CD4-positive, alpha-beta T cell treated with Interleukin-6 at 100 ng/mL for 8 hours (primary cell): ENCODE measurements at places on chromosomes 1 and 21.

- no peak for DNase-seq
Measured at GRCh38 chr1:116031302-116031835, 55.1 kb downstream of the SLC22A15 start.

GRCh38 chr1:235015291-235015985, 113.2 kb downstream of the TOMM20 start:
- no peak for DNase-seq

DNA sequence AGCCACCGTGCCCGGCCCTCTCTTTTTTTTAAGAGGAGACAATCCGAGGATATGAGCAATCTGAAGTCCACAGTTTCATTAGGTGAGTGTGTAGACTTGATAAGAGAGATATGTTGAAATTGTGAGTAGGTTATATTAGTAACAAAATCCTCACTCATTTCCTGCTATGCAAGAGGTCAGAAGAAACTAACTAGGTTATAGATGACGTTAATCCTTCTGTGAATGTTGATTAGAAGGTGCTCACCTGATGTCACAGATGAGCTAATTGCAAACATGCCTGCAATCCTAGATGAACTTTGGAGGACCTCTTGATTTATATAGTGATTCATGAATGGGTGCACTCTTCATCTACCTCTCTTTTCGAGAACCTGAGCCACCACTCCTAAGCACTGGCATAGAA, 29.3 kb downstream of the NTMT2 start:
- DNase-seq = no peak

GRCh38 chr1:18941221-18942141, 15.0 kb downstream of the IFFO2 start:
- DNase-seq = no peak

GRCh38 chr1:46094471-46095005, 37.9 kb downstream of the PIK3R3 start:
- DNase-seq = no peak

DNA sequence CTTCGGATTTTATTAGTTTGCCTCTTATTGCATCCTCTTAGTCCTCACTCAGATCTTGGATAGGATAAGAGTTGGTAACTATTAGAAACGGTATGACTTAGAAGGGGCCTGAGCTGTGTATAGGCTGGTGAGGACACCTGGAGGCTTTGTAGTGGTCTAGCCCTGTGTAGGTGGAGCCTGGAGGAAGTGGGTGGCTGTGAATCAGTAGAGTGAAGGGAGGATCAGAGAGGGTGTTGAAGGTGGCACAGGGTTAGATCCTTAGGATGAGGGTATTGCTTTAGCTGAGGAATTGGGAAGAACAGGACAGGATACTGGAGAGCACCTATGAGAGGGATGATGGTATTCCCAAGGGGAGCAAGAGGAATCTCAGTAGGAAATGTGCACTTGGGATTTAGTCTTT, 5.7 kb downstream of the VANGL1 start:
- DNase-seq = no peak

DNA sequence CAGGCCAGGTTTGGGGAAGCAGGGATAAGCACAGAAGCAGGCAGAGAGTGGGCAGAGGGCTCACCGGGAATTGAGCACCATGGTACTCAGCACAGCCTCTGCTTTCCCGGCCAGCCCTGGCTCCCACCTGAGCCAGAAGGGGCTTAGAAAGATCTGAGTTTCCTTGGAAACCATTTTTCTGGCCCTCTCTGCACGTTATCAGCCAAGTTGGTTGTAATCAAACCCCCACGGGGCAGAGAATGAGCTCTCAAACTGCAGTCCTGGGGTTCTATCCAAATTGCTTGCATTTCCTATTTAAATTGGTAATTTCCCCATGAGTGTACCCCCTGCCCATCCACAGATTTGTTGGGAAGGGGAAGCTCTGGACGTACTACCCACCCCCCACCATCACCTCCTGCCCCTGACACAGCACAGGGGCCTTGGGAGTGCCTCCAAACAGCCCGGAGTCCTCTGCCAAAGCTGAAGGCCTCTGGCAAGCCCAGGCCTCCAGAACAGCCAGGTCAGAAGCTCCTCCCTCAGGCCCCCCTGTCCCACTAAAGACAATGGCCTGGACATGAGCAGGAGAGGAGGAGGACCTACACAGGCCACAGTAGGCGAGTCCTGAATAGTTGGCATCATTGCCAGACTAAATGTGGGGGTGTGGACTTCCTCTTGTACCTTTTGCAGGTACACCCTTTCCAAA, 42.7 kb upstream of the GJB5 start:
- no peak for DNase-seq

DNA sequence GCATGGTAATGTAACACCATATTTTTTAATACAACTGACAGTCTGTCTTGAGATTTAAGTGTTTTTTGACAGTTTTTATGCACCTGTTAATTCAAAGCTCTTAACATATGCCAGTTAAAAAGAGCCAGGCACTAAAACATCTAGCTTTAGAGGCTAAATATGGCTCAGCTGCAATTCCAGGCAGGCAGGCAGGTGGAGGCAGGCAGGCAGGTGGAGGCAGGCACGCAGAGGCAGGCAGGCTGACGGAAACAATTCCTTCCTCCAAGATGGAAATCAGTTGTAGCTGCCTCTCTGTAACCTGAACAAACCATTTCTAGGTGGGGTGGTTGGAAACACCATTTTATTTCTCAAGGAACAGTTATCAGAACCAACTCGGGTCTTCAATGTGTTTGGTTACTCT, 51.2 kb downstream of the GORAB start:
- DNase-seq = no peak

DNA sequence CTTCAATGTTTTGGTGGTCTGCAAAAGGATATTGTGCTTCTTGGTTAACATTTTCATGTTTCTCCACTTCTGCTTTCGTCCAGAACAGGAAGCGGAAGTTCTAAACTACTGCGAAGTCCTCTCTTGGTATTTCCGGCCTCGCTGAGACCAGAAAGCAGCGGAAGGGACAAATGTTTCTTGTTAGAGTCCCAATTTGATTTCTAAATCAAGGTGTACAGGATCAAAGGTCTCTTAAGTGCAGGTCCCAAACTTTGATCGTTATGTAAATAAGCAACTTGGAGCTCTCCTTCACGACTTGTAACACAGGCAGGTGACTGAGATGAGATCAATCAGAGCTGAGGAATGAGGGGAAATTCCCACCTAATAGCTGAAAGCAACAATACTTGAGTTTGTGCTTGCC, 40.1 kb upstream of the HMCN1 start:
- DNase-seq = peak; percentile 38

- DNase-seq = no peak
Measured at GRCh38 chr21:43303275-43304178, 123.4 kb downstream of the SIK1 start.

GRCh38 chr1:208527156-208527555, 283.0 kb upstream of the PLXNA2 start:
- DNase-seq = no peak

DNA sequence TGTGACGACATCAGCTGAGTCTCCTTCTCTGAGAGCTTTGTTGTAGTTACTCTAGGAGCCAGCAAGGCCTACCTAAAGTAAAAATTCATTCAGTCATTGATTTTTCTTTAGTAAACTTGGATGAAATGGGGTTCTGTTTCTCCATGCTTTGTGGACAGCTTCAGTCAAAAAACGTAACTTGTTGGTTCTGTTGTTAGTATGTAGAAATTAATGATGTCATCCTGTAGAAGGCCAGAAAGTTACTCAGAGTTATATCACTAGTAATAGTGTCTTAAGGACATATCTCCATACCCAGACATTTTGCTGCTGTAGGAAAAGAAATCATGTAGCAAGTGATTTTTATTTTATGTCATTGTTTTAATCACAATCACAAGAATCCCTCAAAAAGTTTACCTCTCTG, 43.0 kb downstream of the KDM1A start:
- DNase-seq = no peak

DNA sequence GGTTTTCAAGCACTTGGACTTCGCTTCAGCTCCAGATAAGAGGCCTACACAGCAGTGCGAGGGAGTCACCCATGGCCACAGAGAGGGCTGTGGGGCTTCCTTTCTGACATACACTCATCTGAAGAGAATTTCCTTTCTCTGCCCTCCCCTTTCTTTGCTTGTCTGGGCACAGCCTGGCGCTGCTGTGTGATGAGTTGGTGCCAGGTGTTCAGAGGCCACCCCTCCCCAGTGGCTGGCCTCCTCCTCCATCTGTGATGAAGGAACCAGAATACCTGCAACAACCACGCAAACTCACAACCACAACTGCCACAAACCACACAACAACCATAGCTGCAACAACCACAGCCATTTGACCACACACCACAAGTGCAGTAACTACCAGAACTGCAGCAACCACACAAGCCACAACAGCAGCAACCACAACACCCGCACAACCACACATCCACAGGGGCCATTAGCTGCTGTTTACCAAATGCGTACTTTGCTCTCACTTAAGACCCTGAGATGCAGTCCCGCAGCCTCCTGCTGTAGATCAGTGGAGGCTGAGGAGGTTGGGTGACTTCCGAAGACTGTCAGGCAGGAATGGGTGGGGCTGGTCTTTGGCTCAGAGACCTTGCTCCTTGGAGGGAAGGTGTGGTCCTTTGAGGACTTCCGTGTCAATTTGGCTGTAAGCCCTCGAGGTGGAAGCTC, 71.1 kb downstream of the IER5 start:
- peak; percentile 63 for DNase-seq

- DNase-seq = no peak
Measured at GRCh38 chr1:89945852-89946476, 48.9 kb upstream of the ZNF326 start.

DNA sequence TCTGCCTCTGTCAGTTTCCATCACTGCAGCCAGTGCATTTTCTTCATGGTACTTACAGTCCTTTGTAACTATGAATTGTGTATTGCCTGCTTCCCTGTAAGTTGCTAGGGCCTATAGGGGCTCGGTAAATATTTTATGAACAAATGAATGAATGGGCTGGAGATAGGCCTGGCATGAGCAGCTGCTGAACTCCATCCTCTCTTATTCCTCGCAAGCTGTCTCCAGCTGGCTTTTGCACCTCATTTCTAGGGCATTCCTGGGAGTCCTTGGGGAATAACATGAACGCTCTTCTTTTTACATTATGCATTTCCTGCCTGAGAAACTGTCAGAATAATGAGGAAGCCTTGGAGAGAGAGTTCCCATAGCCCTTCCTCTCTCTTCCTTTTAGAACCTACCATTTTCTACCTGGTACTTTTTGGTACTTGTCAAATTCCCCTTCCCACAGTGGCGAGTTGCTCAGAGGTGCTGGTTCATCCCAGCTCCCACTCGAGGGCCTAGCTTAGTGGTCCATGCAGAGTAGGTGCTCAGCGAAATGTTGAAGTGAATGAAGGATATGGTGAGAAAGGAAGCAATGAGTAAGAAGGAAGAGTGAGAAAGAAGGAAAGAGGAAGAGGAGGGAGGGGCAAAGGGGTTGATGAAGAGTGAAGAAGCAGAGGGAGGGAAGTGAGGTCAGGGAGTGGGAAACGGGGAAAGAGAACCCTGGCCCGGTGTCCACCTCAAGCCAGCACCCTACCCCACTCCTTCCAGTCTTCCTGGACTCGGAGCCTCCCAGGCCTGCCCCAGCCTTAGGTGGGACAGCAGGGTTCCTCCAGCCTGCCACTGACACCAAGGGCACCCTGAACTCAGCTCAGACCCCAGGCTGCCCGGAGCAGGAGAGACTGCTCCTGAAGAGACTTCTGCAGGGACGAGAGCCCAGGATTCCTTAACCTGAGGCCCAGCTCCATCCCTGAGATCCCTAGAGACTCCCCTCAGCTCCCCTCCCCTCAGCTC, 29.6 kb downstream of the KCNC4 start:
- no peak for DNase-seq

DNA sequence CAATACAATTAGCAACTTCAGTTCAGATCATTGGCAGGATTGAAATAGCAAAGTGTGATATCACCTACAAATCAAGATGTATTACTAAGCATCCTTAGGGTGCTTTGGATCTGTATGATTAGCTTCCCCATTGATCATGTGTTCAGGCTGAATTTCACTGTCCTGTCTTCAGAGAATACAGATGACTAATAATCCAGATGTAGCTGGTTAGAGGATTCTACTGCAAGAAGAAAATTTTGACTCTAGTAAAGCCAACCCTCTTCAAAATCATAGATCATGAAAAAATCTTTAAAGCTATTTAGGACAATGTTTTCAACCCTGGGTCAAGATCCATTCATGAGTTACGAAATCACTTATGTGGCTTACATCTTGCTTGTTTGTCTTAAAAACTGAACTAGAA, 184.4 kb downstream of the PTGER3 start:
- no peak for DNase-seq

DNA sequence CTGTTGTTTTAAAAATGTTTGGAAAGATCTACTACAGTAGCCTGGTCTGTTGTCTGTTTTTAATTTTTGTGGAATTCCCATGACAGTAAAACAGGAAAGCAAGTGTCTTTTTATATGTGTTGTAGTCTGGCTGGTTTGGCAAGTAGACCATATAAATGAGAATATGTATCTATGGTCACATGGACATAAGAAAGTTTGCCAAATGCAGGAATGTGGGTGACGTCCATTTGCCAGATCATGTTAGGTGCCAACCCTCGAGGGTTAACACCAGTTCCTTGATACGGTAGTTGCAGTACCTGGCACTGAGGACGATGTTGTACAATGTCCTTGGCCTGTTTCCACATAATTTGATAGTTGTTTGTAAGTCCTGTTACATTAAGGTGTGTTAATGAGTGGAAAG, 6.2 kb downstream of the DAP3 start:
- no peak for DNase-seq

DNA sequence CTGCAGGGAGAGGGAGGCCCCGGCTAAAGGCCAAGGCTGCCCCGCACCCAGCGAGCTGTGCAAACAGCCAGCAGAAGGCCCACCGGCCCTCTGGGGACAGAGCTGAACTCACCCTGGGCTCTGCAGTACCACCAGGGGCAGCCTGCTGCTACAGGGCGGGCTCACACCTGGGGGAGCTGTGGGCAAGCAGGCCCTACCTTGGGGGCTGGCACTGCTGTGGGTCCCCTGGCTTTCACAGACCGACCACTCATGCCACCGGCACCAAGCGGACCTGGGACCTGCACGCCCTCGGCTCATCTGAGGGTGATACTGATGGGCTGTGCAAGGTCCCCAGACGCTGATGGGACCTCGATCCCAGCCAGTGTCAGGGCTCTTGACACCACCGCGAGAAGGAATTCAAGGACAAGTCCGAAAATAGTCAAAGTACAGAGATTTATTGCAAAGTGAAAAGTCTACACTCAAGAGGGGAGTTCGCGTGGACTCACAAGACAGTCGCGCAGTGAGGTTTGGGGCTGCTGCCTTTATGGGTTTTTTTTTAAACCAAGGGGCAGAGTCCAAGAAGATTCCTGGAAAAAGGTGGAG, 61.0 kb upstream of the ADARB1 start:
- no peak for DNase-seq
